CD4-positive, CD25-positive, alpha-beta regulatory T cell (primary cell): ENCODE measurements at places on chromosomes 4 and X.

DNA sequence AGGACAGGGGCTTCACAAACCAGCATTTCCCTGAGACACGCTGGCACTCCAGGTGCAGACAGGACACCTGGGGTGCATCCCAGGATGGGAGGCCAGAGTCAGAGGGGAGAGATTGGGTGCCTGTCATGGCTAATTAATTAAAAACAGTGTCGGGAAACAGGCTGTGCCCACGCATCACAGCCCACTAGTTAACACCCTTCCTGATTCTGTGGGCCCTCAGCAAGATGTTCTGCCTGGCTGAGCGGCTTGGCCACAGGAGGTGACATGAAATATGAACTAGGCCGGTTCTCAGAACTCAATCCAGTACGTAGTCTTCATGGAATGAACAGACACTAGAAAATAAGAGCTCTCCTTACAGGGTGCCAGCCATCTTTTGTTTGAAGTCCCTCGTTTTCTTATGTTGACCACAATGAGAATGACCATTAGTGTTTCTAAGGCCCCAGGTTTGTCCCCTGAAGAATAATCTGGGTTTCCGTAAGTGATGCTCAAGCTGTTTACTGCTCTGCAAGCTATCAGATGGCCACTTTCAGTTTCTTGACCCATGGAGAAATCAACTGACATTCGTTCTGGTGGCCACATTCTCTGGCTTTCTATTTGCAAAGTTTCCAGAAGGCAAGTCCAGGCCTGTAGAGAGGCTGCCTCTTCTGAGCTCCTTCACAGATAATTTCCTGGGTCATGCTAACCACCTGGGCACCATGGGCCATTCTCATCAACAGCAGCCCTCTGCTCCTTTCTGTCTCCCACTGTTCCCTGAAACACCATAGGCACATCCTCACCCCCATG lies 72.3 kb downstream of the SLC34A2 start:
- DNase-seq: no peak

DNA sequence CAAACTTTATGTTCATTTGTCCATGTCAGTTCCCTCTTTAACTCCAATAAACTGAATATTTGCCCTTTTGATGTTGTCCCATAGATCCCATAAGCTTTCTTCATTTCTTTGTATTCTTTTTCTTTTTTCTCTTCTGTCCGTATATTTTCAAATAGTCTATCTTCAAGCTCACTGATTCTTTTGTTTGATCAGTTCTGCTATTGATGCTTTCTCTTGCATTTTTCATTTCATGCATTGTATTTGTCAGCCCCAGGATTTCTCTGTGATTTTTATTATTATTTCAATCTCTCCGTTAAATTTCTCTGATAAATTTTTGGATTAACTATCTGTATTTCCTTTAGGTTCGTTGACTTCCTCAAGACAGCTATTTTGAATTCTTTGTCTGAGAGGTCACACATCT lies 272.9 kb upstream of the GALNT7 start:
- DNase-seq: no peak

GRCh38 chr4:146269228-146269653 lies 54.9 kb downstream of the REELD1 start:
- no peak for DNase-seq

DNA sequence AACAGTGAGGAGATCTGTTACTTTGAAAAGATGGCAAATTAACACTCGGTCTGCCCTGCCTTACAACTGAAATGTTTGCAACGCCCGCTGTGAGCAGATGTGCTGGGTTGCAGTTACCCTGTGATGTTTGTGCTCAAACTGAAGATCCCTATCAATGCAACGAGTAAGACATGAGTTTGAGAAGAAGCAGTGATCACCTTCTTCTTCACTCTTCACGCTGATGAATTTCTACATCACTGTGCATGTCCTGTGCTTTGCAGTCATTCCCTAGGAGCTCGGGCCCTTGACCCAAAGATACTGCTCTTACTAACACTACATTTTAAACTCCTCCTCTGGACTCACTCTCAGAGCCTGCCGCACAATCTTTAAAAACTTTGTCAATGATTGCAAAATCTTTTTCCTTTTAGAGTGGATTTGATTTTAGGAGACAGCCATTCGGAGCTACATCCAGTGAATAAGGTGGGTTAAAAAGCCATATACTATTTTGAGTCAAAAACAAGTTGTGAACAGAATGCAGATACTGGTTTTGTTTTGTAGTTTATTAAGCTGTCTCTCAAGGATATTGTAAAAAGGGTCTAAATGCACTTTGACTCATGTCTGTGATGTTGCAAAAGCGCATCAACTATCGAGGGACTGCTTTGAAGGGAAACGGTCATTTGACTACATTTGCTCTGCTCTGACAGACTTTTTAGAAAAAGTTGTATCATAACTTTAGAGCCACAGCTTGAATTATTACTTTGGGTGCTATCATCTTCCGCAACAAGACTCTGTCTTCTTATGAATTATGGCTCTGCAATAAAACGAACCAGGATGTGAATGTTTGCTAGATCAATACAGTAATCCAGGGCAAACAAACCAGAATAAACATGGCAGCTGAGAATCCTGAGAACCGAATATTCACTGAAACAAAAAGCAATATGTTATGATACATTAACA lies 5.7 kb upstream of the RHOH start:
- no peak for DNase-seq

- peak; percentile 3 for DNase-seq
Observed at GRCh38 chr4:98994474-98995182, 893 bp upstream of the METAP1 start.

GRCh38 chr4:123952530-123953274 lies 556.1 kb downstream of the SPRY1 start:
- no peak for DNase-seq

- peak; percentile 38 for DNase-seq
Observed at GRCh38 chr4:107721436-107722100, 1.5 kb upstream of the PAPSS1 start.

- no peak for DNase-seq
Observed at GRCh38 chr4:179415037-179415846, 1973.0 kb upstream of the AGA start.

DNA sequence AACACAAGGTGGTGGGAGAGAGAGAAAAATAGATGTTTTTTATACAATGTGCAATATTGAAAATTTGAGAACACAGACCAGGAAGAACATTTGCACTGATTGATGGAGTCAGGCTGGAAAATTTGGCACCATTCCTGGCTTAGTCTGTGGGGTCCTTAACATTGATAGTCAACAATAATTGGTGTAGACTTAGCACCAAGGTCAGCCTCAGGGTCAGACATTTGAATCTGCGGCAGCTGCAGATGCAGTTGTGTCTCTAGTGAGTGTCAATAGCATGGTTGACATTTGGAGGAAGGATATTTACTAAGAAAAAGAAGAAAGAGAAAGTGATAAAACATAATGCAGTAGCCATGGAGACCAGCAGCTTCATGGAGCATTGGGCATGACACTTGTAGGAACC lies 31.5 kb upstream of the GLRA3 start:
- no peak for DNase-seq

GRCh38 chr4:54683616-54684346 lies 26.0 kb downstream of the KIT start:
- DNase-seq: peak; percentile 43

GRCh38 chr4:124943938-124944337 lies 231.4 kb upstream of the ANKRD50 start:
- DNase-seq: no peak

DNA sequence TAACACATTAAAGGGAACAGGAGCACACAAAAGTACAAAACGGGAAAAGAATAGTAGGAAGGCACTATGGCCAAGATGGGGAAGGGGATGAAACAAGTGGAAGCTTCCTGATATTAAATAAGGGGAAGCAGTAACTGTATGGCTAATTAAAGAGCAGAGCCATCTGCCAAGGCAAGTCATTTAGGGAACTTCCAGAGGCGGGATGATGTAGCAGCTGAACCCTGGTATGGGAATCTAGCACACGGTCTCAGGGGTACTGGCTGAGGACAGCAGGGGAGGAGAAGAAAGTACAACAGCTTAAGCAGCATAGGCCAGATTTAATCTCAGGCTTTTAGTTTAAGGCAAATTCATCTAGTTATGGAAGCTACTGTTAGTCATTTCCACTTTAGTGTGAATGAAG lies 59.1 kb downstream of the IGFBP7 start:
- DNase-seq: no peak

GRCh38 chr4:147655639-147656038 lies 28.3 kb downstream of the PRMT9 start:
- no peak for DNase-seq
